ENCODE measurements at places on chromosomes 4 and X.

- DNase-seq: no peak
Measured at GRCh38 chr4:140219567-140219966, 65.6 kb upstream of the MAML3 start.

DNA sequence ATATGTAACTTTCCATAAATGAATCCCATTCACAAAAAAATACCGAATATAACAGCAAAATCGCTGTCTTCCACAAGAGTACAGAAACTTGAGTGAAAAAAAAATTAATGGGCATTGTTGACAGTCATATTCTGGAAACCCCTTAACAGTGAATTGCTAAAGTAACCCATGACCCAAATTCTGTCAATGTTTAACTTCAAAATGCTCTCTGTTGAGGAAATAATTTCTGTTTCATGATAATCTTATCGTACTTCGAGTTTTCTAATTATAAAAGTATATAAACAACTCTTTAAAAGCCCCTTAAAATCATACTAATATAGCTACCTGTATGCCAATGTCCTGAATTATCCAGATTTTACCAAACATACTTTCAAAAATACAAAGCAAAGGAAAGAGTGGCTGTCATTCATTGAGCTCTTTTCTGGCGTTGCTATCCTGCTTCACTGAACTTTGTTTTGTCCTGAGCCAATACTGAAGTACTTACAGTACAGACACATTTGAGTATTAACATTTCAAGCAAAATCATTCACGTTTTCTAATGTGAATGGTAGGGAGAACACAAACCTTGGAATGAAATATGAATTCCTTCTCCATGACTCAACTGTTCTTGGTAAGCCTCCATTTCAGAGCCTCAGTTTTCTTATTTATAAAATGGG is 2.4 kb downstream of the XAGE3 start:
- no peak for DNase-seq

- DNase-seq: no peak
Measured at GRCh38 chr4:15164571-15164970, 162.3 kb downstream of the CPEB2 start.

- DNase-seq: no peak
Measured at GRCh38 chr4:40827758-40828157, 78.0 kb downstream of the NSUN7 start.

GRCh38 chrX:23012636-23013035 is 12.9 kb downstream of the DDX53 start:
- no peak for DNase-seq

DNA sequence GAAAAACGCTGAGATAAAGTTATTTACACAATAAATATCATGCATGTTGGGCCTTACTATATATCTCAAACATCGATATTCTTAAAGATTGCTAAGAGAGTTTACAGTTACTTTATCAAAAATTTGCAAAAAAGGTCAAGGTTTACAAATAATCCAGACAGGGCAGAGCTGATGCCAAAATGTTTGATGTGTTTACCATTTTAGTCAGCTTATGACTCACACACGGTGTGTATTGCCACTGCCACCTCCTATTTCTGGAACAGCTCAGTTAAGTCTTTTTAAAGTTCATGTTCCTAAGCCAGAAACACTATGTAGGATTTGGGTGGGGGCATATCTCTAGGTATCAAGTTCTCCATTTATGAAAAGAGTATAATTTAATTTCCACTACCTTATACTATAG is 580.6 kb downstream of the INPP4B start:
- peak; percentile 37 for DNase-seq

GRCh38 chr4:8607603-8608481 is 15.3 kb downstream of the CPZ start:
- peak; percentile 23 for DNase-seq

GRCh38 chrX:56231537-56232090 is 542 bp upstream of the KLF8 start:
- DNase-seq: no peak

- DNase-seq: no peak
Measured at GRCh38 chrX:51795136-51795535, 51.9 kb downstream of the GSPT2 start.

DNA sequence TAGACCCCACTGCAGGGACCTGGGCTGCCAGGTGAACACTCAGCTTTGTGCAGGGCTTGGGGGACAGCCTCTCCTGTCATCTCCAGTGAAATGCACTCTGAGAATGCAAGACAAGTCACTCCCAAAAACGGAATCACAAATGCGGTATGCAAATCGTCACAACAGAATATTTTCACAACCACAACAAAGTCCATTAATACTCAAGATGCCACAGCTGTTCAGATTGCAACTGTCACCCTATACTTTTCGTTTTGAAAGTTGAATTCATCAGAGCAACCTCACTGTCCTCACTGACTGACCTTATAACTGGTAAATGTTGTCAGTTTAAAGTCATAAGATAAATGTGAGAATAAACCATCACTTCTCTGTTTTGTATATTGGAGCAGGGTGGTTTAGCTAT is 16.6 kb downstream of the JAKMIP1 start:
- peak; percentile 35 for DNase-seq

GRCh38 chr4:8435656-8436121 is 4.8 kb downstream of the ACOX3 start:
- peak; percentile 20 for DNase-seq

- DNase-seq: no peak
Measured at GRCh38 chr4:44638091-44638490, 13.3 kb downstream of the YIPF7 start.

GRCh38 chr4:125620066-125620860 is 305.5 kb downstream of the FAT4 start:
- no peak for DNase-seq

DNA sequence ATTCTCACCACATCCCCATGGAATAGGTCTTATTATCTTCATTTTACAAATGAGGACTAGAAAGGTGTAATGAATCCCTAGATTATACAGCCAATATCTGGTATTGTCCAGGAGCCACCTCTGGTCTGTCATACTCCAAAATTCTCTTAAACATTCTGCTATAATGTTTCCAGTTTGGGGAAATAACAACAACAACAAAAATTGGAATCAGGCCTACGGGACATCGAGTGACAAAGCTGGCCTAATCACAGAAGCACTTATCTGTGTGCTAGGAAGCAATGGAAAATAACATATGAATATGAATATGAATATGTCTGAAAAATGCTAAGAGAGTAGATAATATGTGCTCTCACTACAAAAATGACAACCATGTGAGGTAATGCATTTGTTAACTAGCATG is 264.1 kb downstream of the GASK1B start:
- DNase-seq: no peak

GRCh38 chrX:2638279-2638678 is 52.8 kb upstream of the CD99 start:
- peak; percentile 15 for DNase-seq

DNA sequence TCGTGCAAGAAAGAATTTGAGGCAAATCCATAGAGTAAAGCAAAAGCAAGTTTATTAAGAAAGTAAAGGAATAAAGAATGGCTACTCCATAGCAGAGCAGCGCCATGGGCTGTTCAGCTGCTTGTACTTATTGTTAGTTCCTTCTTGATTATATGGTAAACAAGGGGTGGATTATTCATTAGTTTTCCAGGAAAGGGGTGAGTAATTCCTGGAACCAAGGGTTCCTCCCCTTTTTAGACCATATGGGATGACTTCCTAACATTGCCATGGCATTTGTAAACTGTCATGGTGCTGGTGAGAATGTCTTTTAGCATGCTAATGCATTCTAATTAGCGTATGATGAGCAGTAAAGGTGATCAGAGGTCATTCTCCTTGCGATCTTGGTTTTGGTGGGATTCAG is 23.5 kb upstream of the CEP135 start:
- DNase-seq: no peak

DNA sequence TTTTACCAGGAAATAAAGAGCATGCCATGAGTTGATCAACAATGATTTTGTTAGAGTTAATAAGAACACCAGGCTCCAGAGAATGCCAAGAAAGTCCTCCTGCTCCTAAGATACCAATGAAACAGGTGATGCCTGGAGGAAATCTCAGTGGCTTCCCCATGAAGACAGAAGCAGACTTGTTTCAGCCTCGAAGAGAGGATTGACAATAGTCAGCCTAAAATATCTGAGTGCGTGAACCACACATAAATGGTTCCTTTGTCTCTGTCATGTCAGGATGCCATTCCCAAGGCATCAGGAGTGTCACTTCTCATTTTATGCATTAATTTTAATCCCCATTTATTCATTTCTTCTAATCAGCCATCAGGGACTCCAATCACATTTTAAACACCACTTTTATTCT is 69.6 kb downstream of the PHOX2B start:
- DNase-seq: no peak

DNA sequence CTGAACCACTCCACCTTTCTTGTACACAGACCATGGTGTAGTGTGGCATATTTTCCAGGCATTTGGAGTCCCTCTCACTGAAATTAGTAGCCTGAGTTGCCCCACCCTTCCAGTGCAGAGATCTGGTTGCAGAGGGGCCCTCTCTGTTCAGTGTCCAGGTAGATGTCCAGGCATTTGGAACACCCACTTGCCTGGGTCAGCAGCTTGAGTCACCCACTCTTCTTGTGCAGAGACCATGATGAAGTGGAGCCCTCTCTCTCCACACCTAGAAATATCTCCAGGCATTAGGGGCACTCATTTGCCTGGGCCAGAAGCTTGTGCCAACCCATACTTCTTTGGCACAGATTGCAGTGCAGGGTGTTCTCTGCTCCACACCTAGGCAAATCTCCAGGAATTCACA is 2733.3 kb downstream of the PCDH7 start:
- no peak for DNase-seq

GRCh38 chr4:39068907-39069306 is 6.9 kb downstream of the KLHL5 start:
- no peak for DNase-seq

DNA sequence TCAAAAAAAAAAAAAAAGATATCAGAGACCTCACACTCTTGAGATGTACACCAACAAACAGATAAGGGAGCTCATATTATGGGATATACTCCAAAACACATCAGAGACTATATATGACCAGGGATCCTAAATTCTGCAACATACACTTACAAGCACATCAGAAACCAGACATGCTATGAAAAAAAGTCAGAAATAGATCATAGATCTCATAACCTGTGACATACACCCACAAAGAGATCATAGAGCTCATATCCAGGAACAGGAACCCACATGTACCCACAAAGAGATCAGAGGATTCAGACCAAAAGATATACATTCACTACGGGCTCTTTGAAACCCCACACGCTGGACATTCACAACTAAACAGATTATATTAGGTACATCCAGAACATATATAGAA is 30.1 kb downstream of the SUV39H1 start:
- DNase-seq: no peak

- no peak for DNase-seq
Measured at GRCh38 chr4:121789455-121789854, 11.7 kb upstream of the EXOSC9 start.

DNA sequence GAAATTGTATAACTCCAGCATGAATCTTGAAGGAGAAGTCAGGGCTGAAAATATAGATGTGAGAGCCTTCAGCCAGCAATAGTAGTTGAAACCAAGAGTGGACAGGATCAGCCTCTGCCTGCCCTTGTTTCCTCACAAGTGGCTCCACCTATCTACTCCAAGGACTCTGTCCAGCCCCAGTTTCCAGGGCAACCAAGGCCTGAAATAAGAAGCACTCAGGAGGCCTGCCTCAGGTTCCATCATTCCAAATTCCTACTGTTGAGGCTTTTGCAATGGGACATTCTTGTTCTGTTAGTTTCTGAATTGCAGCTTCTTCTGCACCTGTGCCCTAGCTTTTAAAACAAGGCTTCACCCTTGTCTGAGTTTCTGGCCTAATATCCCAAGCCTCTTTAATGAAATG is 41.6 kb downstream of the TRPC5OS start:
- DNase-seq: no peak

- DNase-seq: no peak
Measured at GRCh38 chr4:1855333-1856070, 454 bp downstream of the LETM1 start.

- no peak for DNase-seq
Measured at GRCh38 chr4:26349496-26349895, 28.7 kb downstream of the RBPJ start.

DNA sequence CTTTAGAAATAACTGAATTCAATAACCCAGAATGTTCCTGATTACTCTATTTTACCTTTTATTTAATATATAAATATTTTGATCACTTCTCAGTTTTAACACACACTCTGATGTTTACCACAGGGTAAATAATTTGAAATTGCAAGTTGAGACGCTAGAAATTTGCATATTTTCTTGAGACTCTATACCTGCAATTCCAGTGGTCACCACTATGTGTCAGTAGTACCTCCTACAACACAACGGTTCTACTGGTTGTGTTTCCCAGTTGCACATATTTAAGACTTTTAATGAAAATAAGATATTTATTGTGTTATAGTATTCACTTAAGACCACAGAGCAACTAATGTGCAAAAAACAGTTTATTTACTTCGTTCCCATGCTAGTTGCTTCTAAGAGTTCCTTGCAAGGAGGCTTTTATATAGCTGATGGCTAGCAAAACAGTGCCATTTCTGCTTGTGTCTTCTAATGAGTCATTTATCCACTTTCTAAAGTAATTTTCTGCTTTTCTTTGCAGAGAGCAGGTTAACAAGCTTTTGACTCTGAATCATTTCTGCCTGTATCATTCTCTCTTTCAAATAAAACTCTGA is 98.9 kb upstream of the PDLIM3 start:
- DNase-seq: no peak

- no peak for DNase-seq
Measured at GRCh38 chr4:89939546-89939945, 44.9 kb downstream of the MMRN1 start.

DNA sequence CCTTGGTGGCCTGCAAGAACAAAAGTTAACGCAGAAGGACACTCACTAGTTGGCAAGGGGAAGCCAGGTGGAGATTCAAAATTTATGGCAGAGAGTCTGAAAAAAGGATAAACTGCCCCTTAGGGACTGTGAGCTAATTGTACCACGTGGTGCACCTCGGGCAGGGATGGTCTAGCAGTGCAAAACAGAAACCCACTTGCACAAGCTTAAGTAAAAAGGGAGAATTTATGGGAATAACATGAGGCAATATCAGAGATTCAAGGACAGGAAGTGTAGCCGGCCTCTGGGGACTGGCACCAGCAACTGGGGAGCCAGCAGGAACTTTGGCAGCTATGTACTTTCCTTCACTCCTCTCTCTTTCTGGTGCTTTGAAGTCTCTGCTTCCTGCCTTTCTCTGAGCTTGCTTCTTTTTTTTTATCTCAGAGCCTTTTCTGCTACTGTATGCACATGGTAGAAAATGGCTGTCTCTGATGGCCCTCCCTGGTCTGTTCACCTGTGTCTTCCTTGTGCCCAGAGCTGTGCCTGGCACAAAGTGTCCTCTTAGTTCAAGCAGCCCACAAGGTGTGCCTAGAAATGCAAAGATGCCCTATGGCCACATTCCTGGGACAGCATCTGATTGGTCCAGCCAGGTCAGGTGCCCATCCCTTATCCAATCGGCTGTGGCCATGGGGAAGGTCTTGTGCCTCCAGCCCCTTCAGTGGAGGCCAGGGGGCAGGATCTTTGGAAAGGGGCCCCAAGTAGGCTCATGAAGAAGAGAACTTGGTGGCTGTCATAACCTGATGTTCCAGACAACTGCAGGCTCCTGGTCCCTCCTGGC is 114.8 kb upstream of the ATP6AP2 start:
- no peak for DNase-seq

GRCh38 chrX:131789664-131790063 is 233.4 kb upstream of the STK26 start:
- no peak for DNase-seq

All from CD4-positive, alpha-beta T cell treated with Interleukin-15 for 4 hours (primary cell).